Vagina (tissue), 2 donors: ENCODE measurements at places on chromosomes 7 and 10. TPM values are rescaled to one million over a fixed set of nuclear protein-coding genes. Genes with fewer than 3 reads are reported as not detected.

The MYL7 gene
- not detected for total RNA-seq

The H2BK1 gene
- not detected for total RNA-seq

The SCIN gene
- 0.74 TPM for total RNA-seq

The MRLN gene
- total RNA-seq, result not detected

The TAS2R4 gene
- 1.5 TPM for total RNA-seq

The IFIT1 gene
- total RNA-seq, result 7.4 TPM

The PTF1A gene
- not detected for total RNA-seq

The CD36 gene
- 102 TPM for total RNA-seq

The RBAK gene
- 9.3 TPM for total RNA-seq

The ZNF804B gene
- total RNA-seq, result not detected

The RPEL1 gene
- total RNA-seq, result not detected

The PPP1R3C gene
- 26.3 TPM for total RNA-seq

The ZNF853 gene
- 14.0 TPM for total RNA-seq

The MMP21 gene
- total RNA-seq, result not detected

The ABCB1 gene
- total RNA-seq, result 2.9 TPM
